ENCODE measurements at places on chromosomes 13 and 19.

DNA sequence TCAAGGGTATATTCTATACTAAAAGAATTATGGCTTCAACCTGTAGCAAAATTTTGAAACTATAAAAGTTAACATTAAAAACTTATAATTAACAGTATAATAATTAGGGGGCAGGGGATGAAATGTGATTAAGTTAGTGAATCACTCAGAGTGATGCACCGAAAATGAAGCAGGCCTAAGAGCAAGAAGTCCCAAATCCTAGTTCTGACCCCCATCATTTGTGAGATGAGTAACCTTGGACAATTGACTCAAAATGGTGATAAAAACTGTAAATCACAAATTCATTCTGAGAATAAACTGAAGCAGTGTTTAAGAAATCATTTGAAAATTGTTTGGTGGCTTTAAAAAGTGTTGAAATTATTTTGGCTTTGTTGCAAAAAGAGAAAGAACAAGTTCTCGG lies 56.8 kb downstream of the KLF12 start:
- DNase-seq = no peak

GRCh38 chr13:112740502-112741131 lies 50.8 kb downstream of the ATP11A start:
- no peak for DNase-seq

DNA sequence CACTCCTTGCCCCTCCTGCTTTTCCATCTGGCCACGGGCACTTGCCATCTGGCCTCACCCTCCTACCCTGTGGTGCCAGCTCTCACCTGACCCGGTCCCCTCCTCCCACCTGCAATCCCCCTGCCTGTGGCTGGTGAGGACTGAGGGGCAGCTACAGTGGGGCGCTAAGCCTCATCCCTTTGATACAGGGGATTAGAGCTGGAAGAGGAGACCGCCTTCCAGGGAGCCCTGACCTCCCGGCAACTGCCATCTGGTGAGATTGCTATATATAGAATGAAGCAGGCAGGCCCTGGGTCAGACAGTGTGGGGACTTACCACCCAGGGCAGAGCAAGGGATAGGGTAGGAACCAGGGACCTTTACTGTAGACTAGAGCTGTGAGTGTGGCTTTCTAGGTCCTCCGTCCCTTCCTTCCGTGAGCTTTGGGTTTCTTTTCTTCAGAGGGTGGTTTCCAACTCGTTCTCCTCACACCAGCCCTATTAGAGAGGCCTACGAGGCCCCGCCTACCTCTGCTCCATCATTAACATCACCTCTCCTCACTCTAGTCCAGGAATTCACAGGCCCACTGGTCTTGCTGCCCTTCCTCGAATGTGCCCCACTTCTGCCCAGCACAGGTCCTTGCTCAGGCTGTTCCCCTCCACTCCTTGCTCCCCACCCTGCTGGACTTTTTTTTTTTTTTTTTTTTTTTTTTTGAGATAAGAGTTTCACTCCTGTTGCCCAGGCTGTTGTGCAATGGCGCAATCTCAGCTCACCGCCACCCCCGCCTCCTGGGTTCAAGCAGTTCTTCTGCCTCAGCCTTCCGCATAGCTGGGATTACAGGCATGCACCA lies 7.7 kb downstream of the KASH5 start:
- DNase-seq = no peak

DNA sequence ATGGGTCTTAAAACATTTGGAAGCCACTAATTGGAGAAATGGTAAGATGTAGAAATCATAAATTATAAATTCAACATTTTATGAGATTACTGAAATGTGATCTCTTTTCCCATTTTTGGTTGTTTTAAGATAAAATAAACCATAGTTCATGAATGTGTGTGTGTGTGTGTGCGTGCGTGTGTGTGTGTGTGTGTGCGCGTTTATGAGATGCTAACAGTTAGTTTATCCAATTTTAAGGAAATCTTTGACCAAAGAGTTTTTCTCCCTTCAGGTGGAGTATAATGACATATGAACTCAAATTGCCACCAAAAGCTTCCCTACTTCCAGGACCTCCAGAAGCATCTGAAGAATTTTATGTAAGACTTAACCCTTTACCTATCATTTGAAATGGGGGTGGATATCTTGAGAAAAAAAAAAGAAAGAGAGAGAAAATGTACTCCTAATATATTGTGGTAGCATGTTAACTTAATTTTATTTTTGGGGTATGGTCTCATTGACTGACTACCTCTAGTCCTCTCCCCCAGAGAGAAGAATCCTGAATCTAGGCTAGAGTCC lies 98.1 kb upstream of the AKAP11 start:
- no peak for DNase-seq

DNA sequence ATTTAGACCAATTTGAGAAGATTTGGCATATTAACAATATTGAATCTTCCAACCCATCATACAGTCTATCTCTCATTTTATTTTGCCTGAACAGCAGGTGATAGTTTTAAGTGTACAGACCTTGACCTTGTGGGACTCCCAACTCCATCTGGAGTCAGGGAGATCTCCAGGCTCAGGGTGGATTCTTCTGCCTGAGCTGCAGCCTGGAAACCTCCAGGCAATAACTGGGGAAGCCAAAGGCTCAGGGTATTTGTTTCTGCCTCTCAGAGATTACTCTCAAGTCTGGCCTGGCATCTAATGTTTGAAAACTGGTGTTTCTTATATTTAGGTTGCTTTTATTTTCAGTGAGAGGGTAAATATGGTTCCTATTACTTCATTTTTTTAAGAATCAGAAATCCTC lies 102.1 kb upstream of the C1QTNF9B start:
- DNase-seq = no peak

DNA sequence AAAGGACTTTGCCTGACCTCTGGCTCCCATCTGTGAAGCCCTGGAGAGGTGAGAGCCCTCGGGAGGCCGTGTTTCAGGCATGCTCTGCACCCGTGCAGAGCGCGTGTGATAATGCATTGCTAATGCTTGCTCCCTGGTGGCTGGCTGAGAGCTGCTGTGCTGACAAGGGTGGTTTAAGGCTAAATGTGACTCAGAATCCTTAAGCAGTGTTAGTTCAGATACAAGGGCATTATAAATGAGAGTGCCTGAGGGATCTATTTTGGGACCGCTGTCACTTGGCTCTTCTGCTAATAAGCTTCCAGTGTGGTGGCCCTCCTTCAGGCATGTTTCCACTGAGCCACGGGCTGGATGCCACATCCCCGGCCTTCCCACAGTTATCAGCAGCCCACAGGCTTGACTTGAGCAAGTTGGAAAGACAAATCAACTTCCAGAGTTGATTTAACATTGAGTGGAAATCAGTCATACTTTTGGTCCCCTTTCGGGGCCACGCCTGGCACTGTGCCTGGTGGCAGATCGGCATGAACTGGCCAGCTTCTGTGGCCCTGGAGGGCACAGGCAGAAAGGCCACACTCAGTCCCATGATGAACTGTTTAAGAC lies 17.0 kb downstream of the ALOX5AP start:
- no peak for DNase-seq

DNA sequence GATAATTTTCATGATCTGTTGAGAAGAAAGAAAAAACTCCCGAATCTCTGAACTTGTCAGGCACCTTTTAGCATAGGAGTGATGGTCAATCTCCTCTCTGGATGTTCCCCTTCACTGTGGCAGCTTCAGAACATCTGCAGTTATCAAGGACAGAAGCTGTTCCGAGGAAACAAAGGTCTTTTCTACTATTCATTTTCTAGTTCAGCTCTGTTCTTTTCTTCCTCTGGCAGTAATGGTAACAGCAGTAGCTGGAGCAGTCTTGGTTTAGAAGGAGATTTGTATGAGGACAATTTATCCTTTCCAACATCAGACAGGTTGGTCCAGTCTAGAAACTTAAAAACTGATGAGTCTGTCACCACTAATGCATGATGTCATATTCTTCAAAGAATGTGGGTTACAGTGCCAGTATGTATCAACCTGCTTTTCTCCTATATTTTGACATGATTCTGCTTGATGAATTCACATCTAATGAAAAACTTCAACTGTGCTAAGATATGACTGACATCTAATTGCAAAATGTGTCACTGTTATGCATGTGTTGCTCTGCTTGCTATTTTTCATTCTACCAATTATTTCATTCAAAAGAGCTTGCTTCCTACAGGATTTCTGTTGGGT lies 41.0 kb downstream of the AKAP11 start:
- DNase-seq = no peak

DNA sequence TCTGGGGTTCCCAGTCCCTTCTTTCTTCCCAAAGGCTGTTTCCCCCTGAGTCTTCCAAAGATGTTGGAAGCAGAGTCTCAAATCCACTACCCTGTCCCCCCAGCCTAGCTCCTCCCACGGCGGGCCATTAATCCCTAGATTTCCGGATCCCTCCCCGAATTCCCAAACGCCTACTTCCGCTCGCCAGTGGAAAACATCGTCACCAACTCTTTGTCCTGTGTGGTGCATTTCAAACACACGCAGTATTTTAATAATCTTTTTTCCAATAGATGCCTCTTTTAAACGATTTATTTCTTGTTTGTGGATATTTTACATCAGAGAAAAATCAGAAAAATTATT lies 610 bp downstream of the ZNF791 start:
- DNase-seq = no peak

DNA sequence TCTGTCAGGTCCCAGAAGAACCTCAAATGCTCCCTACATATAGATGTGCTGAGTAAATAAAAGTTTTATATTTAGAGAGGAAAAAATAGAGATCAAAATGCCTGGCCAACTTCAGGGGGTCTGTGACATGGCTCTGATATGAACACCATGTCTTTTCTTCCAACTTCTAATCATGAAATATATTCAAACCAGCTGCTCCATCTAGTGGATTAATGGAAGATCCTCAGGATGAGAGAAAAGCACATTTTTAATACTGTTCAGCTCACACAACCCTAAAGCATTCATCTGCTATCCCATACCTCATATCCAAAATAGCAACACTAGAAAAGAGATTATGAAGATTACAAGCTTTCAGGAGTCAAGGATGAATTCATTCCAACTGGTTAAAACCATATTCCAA lies 56.0 kb upstream of the DOCK9 start:
- DNase-seq = no peak

DNA sequence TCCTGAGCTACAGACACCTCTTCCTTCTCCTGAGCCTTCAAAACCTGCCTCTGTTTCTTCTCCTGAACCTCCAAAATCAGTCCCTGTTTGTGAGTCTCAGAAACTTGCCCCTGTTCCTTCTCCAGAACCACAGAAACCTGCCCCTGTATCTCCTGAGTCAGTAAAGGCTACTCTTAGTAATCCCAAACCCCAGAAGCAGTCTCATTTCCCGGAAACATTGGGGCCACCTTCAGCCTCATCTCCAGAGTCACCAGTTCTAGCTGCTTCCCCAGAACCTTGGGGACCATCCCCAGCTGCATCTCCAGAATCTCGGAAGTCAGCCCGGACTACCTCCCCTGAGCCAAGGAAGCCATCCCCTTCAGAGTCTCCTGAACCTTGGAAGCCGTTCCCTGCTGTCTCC lies 10.0 kb downstream of the CHAMP1 start:
- DNase-seq = no peak

DNA sequence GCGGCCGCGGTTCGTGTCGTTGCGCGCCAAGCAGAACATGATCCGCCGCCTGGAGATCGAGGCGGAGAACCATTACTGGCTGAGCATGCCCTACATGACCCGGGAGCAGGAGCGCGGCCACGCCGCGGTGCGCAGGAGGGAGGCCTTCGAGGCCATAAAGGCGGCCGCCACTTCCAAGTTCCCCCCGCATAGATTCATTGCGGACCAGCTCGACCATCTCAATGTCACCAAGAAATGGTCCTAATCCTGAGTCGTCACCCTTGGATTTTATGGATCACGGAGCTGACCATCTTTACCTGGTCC lies 475 bp downstream of the MRPL57 start:
- DNase-seq = peak; percentile 47
